ENCODE measurements at places on chromosomes 3 and 15. TPM values are rescaled to one million over a fixed set of nuclear protein-coding genes. Genes with fewer than 3 reads are reported as not detected.

- no peak overlapping the region for H3K4me3 ChIP-seq
- H3K36me3 ChIP-seq, result no peaks in the 10 kb centered on the region
- H3K4me1 ChIP-seq, result no peaks in the 10 kb centered on the region
- DNase-seq, result no peak
- peaks cover 31% of the 10 kb centered on the region for H3K27me3 ChIP-seq
Measured at GRCh38 chr3:126676919-126677705, 22.2 kb upstream of the TXNRD3 start.

- no peak overlapping the region for H3K27ac ChIP-seq
- H3K4me3 ChIP-seq, result no peak overlapping the region
- no peaks in the 10 kb centered on the region for H3K36me3 ChIP-seq
- DNase-seq, result no peak
Measured at GRCh38 chr3:82093641-82094040, 332.2 kb upstream of the GBE1 start.

DNA sequence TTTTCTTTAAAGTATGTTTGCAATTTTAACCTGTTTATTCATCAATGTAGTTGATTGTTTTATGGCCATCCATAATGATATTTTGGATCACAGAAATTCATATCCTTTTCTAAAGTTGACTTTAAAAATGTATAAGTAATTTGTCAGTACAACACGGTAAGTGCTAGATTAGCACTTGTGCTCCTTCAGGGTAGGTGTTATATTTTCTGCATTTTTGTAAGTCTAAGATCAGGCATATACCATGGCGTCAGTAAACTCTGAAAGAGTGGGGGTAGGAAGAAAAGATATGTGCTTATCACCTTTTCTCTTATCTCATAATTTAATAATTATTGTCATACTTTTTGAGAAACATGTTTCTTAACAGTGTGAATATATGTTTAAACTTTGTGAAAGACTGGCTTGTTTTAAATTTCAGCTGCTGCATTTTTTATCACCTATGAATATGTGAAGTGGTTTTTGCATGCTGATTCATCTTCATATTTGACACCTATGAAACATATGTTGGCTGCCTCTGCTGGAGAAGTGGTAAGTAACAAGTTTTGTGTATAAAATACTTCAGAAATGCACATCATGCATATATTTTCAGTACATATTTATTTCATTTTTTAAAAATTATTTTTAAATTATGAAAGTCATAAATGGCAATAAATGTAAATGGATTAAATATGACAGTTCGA, 22.1 kb downstream of the SLC25A26 start:
- H3K4me1 ChIP-seq, result peaks cover 21% of the 10 kb centered on the region
- no peak overlapping the region for H3K4me3 ChIP-seq
- H3K27ac ChIP-seq, result no peak overlapping the region

- H3K27ac ChIP-seq, result peak overlapping the region; percentile 52
- H3K4me3 ChIP-seq, result peak overlapping the region; percentile 83
- DNase-seq, result no peak
- H3K36me3 ChIP-seq, result peaks cover 8% of the 10 kb centered on the region
- H3K4me1 ChIP-seq, result peaks cover 28% of the 10 kb centered on the region
- peaks cover 15% of the 10 kb centered on the region for H3K27me3 ChIP-seq
Measured at GRCh38 chr15:30824518-30825195, 79.1 kb upstream of the FAN1 start.

- no peak for DNase-seq
- H3K4me1 ChIP-seq, result no peaks in the 10 kb centered on the region
- H3K27me3 ChIP-seq, result no peaks in the 10 kb centered on the region
- no peak overlapping the region for H3K27ac ChIP-seq
Measured at GRCh38 chr15:35740761-35741160, 194.8 kb upstream of the DPH6 start.

GRCh38 chr3:78420611-78421010, 1347.2 kb downstream of the ROBO1 start:
- no peaks in the 10 kb centered on the region for H3K36me3 ChIP-seq
- no peaks in the 10 kb centered on the region for H3K27me3 ChIP-seq
- H3K27ac ChIP-seq, result no peak overlapping the region
- H3K4me3 ChIP-seq, result no peak overlapping the region

- DNase-seq, result peak; percentile 89
- peak overlapping the region; percentile 92 for H3K27ac ChIP-seq
- no peaks in the 10 kb centered on the region for H3K27me3 ChIP-seq
- H3K4me3 ChIP-seq, result peak overlapping the region; percentile 43
- peaks cover 39% of the 10 kb centered on the region for H3K36me3 ChIP-seq
Measured at GRCh38 chr3:46110701-46111493, 83.6 kb upstream of the XCR1 start.

DNA sequence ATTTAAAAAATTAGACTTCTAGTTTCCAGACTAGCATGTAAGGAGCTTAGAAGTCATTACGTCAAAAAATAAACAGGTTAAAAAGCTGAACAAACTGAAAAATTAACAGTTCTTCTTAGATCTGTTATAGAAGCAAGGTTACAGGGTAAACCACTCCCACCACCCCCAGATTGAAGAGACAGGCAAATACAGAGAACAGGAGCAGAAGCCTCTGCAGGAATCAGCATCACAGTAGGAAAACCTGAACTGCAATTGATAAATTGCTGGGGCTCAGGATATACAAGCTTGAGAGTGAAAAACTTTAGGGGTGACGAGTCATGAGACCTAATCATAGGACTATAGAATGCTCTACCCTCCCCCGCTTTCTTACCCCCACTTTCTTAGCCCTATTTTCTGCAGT, 222.3 kb downstream of the UBE2E2 start:
- H3K4me1 ChIP-seq, result no peaks in the 10 kb centered on the region
- no peak overlapping the region for H3K27ac ChIP-seq
- no peak for DNase-seq
- no peaks in the 10 kb centered on the region for H3K36me3 ChIP-seq
- H3K4me3 ChIP-seq, result no peak overlapping the region

Gene CYP1A2
- total RNA-seq, result not detected

All from activated CD8-positive, alpha-beta memory T cell treated with anti-CD3 and anti-CD28 coated beads, Interleukin-2, amount 10 ng/mL, durations not matched to agents 7 days and 5 days (primary cell).